ENCODE measurements at places on chromosomes 5 and 9.

GRCh38 chr5:142680605-142681259 is 5.2 kb downstream of the FGF1 start:
- no peak for DNase-seq

- DNase-seq, result no peak
Measured at GRCh38 chr9:130938652-130939404, at the start of gene FIBCD1. Gene FIBCD1, minus strand, starts transcription at chr9:130939247. Its CDS starts 640 bp downstream, at chr9:130938607.

GRCh38 chr9:83584995-83585394 is 37.9 kb upstream of the IDNK start:
- DNase-seq, result no peak

GRCh38 chr9:108310202-108310601 is 545.6 kb downstream of the ACTL7B start:
- no peak for DNase-seq

- no peak for DNase-seq
Measured at GRCh38 chr9:9799287-9799686, 813.5 kb downstream of the PTPRD start.

DNA sequence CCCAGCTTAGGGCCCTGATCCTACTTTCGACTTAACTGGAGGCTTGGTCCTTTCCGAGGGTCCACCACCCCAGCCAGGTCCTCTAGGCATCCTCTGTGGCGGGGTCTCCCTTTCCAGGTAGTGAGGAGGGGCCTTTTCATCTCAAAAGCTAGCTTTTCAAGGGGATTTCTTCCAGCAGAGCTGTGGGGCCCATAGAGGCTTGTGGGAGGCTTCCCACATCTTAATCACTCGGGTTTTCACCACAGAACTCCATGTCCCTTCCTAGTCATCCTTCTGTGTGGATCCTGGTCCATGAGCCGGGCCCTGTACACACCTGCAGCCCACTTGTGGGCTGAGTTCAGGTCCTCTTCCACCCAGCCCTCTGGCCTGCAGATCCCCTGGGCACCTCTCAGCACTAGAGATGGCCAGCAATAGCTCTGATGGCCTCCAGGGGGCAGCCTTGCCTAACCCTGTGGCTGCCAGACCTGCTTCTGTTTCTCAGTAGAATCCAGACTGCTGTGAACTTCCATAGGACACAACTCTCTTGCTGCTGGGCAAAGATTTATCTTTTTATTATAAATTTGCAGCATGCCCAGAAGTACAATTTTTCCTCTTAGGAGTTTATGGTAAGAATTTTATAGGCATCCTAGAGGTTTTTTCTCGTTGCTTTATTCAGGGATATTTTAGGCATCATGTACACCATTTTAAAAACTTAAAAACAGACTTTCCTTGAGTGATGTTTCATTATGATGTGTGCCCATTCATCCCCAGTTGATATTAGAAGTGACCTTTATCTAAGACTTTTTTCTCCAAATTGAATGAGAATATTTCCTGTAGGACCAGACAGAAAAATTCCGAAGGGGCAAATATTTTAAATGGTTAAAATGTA is 208.9 kb downstream of the TRIO start:
- peak; percentile 61 for DNase-seq

DNA sequence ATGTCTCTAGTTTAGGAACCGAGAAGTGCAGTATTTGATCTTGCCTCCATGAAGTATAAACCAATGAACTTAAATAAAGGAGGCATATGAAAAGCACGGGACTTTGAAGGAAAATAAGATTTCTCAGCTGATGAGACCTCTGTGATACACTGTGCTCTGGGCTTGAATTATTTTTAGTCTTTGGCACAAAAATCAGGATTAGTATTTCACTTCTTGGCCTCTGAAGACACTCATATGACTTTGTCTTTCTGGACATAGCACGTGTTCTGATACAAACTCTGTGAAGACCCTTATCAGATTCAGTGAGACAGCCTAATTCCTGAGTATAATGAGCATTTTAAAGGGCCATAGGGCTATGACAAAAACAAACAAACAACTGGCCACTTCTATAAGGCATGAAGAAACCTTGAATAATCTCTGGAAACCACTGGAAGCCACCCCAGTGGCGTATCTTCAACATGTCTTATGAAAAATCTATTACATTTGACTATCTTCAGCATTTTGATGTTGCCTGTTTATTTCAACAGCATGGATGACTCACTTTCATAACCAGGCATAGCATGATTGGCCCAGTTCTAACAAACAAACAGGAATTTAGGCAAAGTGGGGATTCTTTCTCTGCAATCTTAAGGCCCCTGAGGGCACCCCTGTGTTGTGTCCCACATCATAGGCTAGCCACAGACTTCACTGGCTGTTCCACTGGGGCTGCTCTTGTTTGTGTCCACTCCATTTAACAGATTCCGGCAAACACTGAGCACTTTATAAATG is 90.3 kb upstream of the ZNF462 start:
- no peak for DNase-seq

DNA sequence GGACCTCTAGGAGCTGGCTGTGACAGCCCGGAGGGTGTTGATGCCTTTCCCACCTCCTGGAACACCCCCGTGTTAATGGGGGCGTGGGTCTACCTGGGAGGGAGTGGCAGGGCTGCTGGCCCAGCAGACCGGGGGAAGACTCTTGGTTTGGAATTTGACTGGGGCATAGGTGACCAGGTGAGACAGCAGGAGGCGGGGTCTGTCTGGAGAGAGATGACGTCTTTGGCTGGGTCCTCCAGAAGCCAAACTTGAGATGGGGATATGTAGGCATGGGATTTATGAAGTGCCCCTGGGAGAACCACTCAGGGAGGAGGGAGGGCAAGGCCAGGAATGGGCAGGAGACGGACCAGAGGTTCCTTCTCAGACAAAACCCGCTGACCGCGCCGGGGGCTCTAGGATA is 42.6 kb downstream of the NEK6 start:
- DNase-seq, result no peak

- no peak for DNase-seq
Measured at GRCh38 chr5:59544573-59544972, 349.0 kb downstream of the PDE4D start.

GRCh38 chr5:135009736-135010501 is 24.1 kb downstream of the PITX1 start:
- no peak for DNase-seq

GRCh38 chr5:84859056-84859455 is 474.4 kb upstream of the EDIL3 start:
- DNase-seq, result no peak

GRCh38 chr9:76206821-76207220 is 187.4 kb downstream of the RFK start:
- DNase-seq, result no peak

- DNase-seq, result no peak
Measured at GRCh38 chr9:131595696-131596429, 50.5 kb downstream of the PRRT1B start.

GRCh38 chr5:43646992-43647391 is 44.0 kb downstream of the NNT start:
- no peak for DNase-seq

- no peak for DNase-seq
Measured at GRCh38 chr9:90698871-90699440, 56.3 kb upstream of the DIRAS2 start.

DNA sequence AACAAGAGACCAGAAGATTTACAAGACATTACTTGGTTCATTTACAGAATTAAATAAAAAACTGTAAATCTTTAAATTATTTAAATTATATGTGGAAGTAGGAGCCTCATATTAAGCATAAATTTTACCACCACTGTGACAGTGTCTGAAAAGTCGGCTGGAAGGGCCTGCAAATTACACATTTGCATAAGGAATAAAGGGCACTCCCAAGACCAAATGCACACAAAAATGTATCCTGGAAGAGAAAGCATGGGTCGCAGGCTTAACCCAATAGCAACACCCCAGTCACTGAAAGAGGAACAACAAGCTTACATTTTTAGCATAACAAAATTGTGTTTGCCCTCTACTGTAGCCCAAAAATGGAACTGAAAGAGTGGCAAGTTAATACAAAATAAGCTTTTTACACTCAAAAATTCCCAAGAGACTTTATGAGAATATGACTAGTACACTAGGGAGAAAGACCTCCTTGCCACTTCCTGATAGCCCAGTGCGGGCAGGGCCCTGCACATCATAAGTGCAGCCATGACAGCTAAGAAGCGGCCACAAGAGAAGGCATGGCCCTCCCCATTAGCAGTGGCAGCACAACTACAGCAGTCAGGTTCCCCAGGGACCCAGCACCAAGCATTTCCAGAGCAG is 482.0 kb downstream of the DTWD2 start:
- no peak for DNase-seq

- DNase-seq, result no peak
Measured at GRCh38 chr5:112684121-112684520, 53.6 kb upstream of the APC start.

DNA sequence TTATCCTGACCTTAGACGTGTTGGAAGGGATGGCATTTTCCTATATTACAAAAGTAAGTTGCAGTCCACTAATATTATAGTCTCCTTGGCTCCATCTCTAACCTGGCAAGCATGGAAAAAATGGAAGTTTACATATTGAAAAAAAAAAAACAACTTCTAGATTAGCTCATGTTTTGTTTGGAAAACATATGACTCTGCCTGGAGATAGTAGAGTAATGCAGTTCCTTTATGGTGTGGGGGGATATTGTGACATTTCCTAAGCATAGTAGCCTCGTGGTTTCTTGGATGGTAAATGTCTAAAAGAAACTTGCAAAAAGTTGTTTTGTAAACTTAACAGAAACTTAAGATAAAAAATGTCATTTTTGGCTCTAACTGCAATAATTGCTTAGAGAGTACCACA is 244.4 kb upstream of the FBXL7 start:
- DNase-seq, result no peak

- peak; percentile 77 for DNase-seq
Measured at GRCh38 chr9:126781186-126782052, 23.4 kb upstream of the ZBTB43 start.

DNA sequence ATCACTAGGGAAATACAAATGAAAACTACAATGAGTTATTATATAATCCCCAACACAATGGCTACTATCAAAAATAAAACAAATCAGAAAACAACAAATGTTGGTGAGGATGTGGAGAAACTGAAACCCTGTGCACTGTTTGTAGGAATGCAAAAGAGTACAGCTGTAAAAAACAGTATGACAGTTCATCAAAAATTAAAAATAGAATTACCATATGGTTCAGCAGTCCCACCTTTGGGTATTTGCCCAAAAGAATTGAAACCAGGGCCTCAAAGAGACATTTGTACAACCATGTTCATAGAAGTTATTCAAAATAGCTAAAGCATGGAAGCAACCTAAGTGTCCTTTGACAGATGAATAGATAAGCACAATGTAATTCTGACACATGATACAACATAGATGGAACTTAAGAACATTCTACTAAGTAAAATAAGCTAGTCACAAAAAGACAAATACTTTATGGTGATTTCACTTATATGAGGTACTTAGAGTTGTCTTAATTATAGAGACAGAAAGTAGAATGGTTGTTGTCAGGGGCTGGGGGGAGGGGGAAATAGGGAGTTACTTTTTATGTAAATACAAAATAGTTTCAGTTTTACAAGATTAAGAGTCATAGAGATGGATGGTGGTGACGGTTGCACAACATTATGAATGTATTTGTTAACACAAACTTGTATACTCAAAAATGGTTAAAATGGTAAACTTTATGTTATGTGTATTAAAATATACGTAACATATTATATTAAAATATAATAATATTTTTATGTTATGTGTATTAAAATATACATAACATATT is 102.8 kb downstream of the KCTD16 start:
- no peak for DNase-seq

GRCh38 chr9:37582548-37583157 is 6.5 kb upstream of the FBXO10 start:
- no peak for DNase-seq

GRCh38 chr5:157502143-157502647 is 42.2 kb downstream of the NIPAL4 start:
- no peak for DNase-seq

- DNase-seq, result no peak
Measured at GRCh38 chr9:129923589-129923988, 88.3 kb downstream of the USP20 start.

DNA sequence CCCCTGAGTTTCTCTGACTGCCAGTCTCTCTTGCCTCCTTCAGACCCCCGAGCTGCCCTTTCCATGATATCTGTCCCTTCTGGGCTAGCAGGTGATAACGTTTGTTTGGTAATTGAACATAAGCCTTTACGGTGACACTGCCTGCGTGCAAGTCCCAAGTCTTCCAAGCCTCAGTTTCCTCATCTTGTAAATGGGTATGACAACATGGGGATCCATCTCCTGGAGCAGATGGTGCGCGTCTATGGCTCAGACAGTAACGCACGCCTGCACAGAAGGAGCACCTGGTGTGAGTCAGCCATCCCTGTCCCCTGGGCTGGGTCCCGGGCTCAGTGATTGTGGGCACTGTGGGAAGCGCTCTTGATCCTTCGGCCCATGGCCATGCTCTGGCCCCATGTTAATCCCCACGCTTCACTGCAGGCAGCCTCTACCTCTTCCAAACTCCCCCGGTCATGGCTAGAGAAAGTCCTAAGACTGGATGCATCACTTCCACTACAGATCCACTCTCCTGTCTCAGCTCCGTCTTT is 85.8 kb downstream of the DAP start:
- no peak for DNase-seq

DNA sequence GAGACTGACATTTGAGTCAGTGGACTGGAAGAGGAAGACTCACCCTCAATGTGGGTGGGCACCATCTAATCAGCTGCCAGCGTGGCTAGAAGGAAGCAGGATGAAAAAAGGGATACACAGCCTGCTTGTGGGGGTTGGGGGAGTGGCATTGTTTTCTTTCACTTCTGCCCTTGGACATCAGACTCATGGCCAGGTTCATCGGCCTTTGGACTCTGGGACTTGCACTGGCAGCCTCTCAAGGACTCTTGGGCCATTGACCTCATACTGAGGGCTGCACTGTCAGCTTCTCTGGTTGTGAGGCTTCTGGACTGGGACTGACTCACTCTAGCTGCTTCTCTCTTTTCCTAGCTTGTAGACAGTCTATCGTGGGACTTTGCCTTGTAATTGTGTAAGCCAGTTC is 374.9 kb downstream of the TLE1 start:
- peak; percentile 75 for DNase-seq

DNA sequence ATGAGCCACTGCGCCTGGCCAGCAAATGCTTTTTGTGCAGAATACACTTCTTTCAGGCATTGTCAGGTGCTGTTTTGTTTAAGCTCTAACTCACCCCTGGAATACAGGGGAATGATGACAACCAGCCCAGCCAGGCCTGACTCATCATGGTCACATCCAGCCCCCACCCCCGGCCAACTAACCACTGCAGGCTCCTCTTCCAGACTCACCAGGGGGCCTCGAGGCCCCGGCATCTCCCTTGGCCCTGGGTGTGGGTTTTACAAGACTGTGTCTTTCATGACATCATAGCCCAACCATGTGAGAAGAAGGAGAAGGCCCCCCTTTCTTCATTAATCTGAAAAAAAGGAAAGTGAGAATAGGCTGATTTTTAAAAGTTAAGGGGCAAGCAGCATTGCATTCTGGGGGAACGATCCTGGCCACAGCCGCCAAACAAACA is 35.5 kb downstream of the OLFML2A start:
- no peak for DNase-seq
